ENCODE measurements at places on chromosomes 13 and 19.

GRCh38 chr13:36875431-36875830 lies 44.6 kb downstream of the SMAD9 start:
- no peak for DNase-seq

DNA sequence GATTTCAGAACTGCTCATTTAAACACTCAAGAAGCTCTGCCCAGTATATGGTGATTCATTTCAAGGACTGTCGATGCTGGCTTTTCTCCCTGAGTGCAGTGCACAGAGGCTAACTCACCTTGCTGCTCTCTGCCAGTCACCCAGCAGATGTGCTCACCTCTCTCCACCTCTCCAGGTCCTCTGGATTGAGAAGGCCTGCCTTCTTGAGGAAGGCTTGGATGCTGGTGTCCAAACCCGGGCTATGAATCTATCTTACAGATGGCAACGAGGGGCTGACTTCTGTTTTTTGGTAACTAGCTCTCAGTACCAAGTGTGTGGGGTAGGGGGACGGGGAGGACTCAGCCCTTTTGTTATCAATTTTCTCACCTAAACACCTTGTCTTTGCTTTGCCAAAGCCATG lies 47.6 kb downstream of the TEX29 start:
- no peak for DNase-seq

GRCh38 chr13:33489563-33489962 lies 204.0 kb upstream of the STARD13 start:
- DNase-seq, result no peak

GRCh38 chr13:40190641-40191100 lies 475.8 kb downstream of the FOXO1 start:
- DNase-seq, result peak; percentile 53

- no peak for DNase-seq
Measured at GRCh38 chr19:5150902-5151741, 182.2 kb downstream of the KDM4B start.

GRCh38 chr19:30406220-30407067 lies 34.3 kb downstream of the ZNF536 start:
- DNase-seq, result no peak

DNA sequence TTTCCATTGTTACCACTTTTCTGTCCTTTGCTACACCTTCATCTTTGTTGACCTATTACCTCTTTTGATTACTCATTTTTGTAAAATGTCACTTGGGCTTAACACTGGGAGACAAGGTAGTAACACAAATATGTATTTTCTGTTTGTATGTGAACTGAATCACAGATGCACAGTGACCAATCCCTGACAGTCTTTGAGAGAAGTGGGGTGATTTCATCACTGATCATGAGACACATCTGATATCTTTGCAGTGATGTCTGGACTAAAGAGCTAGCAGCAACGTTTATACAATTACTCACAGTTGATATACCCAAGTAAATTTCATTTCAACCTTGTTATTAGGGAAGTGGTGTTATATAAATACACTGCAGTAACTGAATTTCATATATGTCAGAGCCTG lies 1397.4 kb upstream of the SPRY2 start:
- no peak for DNase-seq

- DNase-seq, result peak; percentile 21
Measured at GRCh38 chr13:99353836-99354235, 46.6 kb upstream of the GPR183 start.

DNA sequence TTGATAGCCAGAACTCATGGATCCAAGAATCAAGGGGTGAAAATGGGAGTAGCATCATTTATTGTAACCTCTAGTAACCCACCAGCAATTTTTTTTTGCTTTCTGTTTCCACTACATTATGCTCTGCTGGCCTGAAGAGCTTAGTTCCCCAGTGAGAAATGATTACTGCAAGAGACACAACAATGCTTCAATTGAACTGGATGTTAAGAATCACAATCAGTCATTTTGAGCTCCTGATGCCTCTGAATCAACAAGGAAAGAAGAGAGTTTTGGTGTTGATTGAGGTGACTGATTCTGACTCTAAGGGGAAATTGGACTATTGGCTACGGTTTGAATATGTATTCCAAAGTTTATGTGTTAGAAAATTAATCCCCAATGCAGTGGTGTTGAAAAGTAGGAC lies 1084.4 kb downstream of the SLITRK1 start:
- no peak for DNase-seq
